ENCODE measurements at places on chromosomes 2 and 18.

- DNase-seq, result no peak
Measured at GRCh38 chr18:11114653-11115052, 34.7 kb downstream of the PIEZO2 start.

DNA sequence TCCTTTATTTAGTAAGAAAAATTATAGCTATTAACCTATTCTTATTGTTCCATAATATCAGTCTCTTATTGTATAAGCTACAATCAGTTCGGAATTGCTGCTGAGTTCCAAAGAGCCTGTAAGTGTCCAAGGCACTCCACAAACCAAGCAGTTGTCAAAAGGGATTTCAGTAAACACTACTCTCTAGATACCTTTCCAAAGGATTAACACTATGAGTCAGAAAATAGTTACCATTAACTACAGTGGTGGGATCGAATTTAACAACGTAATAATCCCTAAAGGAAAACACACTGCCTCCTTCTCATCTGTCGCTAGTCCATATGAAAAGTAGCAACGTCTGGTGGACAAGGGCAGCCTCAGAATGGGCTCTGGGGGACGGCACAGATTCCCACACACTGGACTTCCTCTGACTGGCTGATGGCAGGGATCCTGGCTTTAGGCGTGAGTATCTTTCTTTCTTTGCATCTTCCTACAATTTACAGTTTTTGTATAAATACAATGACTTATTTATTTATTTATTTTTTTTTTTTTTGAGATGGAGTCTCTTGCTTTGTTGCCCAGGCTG, 8.8 kb downstream of the TGFBRAP1 start:
- DNase-seq, result no peak

DNA sequence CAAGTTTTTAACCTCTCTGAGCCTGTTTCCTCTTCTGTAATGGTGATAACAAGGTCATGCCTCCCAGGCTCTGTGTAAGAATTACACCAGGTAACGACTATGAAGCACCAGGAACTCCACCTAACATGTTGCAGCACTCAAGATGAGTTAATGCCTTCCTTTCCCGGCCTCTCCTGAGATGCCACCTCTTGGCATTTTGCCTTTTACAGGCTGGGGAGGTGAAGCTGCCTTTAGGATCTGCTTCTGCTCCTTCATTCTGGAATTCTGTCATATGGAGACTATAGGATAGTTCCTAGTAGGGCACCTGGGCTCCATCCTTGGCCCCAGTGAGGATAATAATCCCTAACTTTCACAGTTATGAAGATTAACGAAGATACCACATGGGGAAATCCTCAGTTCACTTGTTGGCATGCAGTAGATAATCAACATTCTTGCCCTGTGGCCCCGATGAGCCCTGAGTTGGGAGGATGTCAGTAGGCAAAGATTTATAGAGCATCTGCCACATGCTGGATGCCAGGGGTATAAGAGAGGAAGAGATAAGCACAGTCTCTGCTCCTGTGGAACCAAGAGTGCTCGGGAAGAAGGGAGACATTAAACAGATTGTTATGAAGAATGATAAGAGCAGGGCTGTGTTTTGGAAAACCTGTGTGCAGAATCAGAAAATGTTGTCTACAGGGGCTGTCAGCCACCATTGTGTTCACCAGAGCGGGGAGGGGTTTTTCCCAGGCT, 43.9 kb upstream of the KCNF1 start:
- DNase-seq, result no peak

GRCh38 chr2:41903474-41904135, 144.2 kb upstream of the PKDCC start:
- DNase-seq, result no peak

GRCh38 chr18:62357079-62357719, 32.1 kb downstream of the TNFRSF11A start:
- DNase-seq, result no peak

DNA sequence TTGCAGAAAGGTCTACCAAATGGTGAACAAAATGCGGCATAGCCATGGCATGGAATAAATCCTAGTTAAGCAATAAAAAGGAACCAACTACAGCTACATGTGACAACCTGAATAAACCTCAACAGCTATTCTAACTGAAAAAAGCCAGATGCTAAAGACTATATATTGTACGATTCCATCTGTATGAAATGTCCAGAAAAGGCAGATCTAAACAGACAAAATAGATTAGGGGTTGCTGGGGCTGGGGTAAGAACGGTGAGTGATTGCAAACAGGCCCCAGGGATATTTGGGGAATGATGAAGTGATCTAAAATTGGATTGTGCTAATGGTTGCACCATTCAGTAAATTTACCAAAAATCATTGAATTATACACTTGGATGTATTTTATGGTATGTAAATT, 2.8 kb downstream of the CCDC68 start:
- DNase-seq, result no peak

GRCh38 chr2:98028101-98028561, 32.4 kb upstream of the TMEM131 start:
- DNase-seq, result no peak

DNA sequence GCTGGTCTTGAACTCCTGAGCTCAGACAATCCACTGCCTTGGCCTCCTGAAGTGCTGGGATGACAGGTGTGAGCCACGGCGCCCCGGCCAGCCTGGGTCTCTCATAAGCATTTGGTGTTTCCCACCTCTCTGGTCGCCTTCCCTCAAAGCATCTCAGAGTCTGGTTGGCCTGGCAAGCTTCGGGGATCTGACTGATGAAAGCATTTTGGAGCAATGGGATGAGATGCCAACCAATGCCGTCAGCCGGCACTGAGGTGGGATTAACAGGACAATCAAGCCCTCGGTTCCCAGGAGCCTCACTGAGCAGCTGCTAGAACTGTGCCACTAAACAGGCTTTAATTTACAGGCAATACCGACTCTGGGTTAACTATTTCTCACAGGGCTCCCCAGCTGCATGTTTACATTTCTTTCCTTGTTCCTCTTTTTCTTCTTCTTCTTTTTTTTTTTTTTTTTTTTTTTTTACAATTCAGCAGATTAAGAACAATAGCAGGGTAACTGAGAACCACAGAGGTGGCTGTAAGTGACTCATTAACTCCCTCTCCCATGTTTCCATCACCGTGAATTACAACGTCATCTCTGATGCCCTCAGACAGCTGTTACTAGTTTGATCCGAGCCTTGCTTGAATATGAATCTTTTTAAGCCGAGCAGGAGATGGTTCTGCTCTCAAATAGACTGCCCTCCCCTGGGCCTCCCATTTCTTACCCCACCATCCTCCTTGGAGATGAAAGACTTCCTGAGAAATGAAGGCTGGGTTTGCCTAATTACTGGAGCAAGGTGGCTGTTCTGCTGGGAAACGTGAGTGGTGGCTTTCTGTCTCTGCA, 37.9 kb downstream of the ODC1 start:
- no peak for DNase-seq

- no peak for DNase-seq
Measured at GRCh38 chr2:49222975-49223528, 68.7 kb upstream of the FSHR start.

- no peak for DNase-seq
Measured at GRCh38 chr2:178756843-178757242, 50.4 kb downstream of the TTN start.

GRCh38 chr2:37648331-37649011, 23.0 kb downstream of the CDC42EP3 start:
- peak; percentile 26 for DNase-seq
